ENCODE measurements at places on chromosomes 7 and 10. TPM values are rescaled to one million over a fixed set of nuclear protein-coding genes. Genes with fewer than 3 reads are reported as not detected.

- no peak for DNase-seq
These were observed 449.1 kb downstream of the SUGCT start for GRCh38 chr7:40583667-40584444.

DNA sequence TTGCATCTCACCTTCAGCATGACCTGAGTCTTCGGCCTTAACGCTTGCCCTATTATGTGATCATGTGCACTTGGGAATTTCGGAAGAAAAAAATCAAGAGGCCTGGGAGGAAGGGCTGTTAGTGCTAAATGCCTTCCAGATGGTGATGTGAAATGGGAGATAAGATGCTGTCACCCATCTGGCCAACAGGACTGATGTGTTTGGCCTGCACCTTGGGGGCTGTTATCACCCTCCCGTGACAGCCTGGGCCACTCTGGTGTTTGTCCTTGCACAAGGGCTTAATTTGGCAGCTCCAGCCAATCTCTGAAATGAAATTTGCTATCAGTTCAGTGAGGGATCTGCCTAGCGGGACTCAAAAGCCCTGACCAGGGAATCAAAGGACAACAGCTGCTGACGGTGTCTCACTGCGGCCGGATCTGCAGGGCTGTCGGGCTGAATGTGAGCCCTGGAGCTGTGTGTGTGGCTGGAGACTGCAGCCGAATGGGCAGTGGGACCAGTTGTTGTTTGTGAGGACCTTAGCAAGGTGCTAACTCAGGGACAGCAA lies 131.4 kb upstream of the BTBD16 start:
- DNase-seq, result no peak

- DNase-seq, result no peak
These were observed 31.6 kb downstream of the IKZF1 start for GRCh38 chr7:50335795-50336754.

DNA sequence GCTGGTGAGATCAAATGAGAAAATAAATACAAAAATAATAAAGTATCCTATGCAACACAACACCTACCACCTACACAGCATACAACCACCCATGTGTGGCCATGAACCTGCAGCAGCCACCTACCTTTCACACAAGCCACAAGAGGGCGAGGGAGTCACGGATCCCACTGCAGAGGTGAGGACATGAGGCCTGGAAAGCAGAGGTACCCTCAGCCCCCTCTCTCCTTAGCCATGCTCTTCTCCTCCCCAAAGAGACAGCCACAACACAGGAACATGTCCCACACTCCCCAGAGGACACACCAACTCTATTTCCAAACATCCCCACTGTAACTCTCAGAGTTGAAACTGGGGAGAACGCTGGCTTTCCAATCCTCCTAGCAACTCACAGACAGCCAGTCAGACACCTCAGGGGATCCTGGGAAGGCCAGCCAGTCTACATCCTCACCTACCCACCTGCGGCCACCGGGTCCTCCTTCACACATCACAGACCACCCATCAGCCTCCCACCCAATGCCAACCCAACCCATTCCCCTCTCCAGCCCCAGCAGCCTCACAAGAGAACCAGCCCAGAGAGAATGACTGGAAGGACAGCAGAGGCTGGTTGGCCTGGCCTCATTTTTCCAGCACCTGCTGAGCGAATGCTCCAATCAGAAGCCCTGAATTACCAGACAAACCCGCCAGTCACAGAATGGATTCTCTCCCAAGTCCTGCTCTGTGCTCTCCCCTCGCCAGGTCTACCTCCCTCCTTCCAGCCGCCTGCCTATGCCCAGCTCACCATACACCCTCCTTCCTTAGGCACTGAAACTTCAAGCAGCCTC lies 18.4 kb downstream of the DLG5 start:
- DNase-seq, result no peak

DNA sequence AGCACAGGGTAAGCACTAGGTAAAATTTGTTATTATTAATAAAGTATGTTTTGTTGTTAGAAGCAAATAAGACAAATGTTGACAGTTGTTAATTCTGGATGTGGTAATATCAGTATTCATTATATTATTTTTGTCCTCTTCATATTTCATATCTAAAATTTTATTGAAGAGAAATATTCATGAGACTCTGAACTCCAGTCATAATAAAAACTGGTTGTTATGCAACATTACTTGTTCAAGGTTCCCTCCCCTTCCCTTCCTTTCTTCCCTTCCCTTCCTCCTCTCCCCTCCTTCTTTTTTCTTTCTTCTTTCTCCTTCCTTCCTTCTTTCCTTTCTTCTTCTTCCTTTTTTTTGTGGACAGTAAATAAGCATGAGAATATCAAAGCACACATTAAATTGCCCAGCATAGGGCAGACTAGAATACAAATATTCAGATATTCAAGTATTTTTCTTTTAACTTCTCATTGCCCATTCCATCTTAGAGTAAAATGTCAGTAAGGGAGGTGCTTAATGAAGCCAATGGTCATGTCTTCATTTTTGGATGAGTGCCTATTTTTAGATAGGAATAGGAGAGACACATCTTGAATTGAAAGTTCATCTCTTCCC lies 245.0 kb downstream of the INHBA start:
- DNase-seq, result no peak

DNA sequence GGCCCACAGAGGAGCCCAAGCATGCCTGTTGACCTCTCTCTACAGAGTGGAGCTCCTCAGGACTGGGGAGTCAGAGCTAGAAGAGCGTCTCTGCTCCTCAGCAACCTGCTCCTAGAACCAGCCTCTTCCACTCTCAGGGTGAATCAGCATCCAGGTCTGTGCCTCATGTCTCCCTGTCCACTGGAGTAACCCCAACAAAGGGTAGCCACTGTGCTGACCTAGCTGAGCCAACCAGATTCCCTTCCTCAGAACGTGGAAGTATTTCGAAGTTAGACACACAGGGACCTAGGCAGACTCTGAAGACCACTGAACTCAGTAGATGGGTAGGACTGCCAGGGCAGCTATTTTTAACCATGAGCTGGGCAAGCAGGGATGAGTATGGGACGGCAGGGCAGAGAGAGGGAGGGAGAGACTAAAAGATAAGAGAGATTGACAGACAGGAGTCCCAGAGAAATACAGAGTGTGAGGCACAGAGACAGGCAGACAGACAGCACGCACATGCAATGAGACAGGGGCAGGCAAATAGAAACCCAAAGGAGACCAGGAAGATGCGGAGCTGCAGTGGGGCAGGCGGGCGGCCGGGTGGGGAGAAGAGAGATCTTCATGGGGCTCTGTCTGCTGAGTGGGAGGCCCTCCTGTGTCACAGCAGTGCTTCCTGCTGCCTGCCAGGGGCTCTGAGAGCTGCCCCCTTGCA lies 56.7 kb downstream of the OSBPL3 start:
- no peak for DNase-seq

GRCh38 chr7:116788572-116789197 lies 73.7 kb upstream of the CAPZA2 start:
- no peak for DNase-seq

- DNase-seq, result no peak
These were observed 987.9 kb downstream of the KCNMA1 start for GRCh38 chr10:76649723-76650127.

DNA sequence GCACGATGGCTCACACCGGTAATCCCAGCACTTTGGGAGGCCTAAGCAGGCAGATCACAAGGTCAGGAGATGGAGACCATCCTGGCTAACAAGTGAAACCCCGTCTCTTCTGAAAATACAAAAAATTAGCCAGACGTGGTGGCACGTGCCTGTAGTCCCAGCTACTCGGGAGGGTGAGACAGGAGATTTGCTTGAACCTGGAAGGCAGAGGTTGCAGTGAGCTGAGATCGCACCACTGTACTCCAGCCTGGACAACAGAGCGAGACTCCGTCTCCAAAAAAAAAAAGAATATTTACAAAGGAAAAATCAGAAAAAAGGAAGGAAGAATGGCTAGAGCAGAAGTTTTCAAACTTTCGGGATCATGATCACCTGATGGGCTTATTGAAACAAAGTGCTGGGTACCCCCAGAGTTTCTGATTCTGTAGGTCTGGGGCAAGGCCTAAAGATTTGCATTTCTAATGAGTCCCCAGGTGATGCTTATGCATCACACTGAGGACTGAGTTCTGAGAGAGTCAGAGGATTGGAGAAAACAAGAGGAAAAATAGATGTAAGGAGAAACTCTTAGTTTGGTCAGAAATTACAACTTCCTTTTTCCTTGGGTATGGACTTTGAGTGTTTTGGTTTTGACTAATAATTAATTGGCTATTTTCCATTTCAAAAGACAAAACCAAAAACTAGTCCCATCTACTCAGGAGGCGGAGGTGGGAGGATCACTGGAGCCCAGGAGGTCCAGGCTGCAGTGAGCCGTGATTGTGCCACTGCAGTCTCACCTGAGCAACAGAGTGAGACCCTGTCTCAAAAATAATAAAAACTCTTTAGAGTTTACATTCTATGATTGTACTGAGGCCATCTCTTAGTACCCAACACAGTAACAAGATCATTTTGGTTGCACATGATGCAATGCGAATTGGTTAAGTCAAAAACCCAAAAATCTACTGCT lies 14.4 kb downstream of the MARCHF5 start:
- no peak for DNase-seq

- no peak for DNase-seq
These were observed 143.6 kb downstream of the CUBN start for GRCh38 chr10:16986082-16986405.

The LIPF gene
- 0.47 TPM for polyA plus RNA-seq

The SLC26A3 gene
- 0.10 TPM for polyA plus RNA-seq

The OR2A7 gene
- 9.4 TPM for polyA plus RNA-seq

The SPAM1 gene
- polyA plus RNA-seq, result 0.10 TPM

Data from left kidney (tissue), 8 donors.